ENCODE measurements at places on chromosomes 1 and 21.

DNA sequence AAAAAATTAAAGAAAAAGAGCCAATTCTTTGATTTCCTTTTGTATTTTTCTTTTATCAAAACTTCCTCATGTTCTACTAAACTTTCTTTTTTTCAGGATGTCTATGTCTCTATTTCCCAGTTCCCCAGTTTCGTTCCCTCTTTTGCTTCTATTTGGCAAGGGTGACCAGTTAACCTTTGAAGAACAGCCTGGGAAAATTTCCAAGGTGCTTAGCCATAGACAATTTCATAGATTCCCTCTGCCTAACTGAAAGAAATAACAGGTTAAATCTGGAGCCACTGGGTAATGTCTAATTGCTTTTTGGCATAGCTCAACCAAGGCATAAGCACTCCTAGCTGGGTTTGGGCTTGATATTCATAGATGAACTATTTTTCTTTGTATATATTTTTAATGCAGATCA lies 272.3 kb downstream of the ADGRL2 start:
- DNase-seq, result no peak

DNA sequence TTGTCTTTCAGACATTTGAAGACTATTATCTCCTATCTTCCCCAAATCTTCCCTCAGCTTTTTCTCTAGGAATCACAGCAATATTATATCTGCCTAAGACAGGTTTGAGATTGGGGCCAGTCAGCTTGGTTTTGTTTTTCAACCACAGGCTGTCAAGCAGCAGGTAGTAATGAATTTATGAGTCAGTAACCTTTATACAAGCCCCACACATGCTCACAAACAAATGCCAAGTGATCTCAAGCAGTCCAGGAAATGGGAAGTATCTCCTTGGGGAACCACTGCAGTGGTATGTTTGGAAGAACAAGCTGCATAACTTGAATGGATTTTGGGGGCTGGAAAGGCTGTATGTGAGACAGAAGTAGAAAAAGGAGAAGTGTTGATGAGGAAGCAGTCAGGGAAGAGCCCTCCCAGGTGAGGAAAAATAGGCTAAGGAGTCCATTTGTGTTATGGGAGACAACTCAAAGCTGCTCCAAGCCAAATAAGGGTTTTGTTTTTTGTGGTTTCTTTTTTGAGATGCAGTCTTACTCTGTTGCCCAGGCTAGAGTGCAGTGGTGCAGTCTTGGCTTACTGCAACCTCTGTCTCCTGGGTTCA lies 2.1 kb downstream of the DHDDS start:
- no peak for DNase-seq

GRCh38 chr1:217861658-217862057 lies 230.5 kb downstream of the SPATA17 start:
- DNase-seq, result no peak

- no peak for DNase-seq
These were observed 146.3 kb downstream of the C1orf94 start for GRCh38 chr1:34322969-34323368.

DNA sequence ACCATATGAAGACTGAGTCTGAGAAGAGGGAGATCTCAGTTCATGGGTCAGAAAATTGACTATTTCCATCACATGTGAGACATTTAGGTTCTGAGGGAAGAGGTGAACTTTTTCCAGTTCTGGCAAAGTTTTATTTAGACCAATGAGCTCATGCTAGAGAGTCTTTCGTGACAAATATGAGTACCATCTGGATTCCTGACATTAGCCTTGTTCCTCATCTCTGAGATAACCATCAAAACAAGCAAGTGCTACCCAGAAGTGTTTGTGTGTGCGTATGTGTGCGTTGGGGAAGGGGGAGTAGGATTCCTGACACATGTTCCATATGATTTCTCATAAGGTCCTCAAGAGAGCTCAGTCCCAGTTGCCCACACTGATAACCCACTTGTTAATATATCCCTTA lies 120.6 kb downstream of the FASLG start:
- no peak for DNase-seq

DNA sequence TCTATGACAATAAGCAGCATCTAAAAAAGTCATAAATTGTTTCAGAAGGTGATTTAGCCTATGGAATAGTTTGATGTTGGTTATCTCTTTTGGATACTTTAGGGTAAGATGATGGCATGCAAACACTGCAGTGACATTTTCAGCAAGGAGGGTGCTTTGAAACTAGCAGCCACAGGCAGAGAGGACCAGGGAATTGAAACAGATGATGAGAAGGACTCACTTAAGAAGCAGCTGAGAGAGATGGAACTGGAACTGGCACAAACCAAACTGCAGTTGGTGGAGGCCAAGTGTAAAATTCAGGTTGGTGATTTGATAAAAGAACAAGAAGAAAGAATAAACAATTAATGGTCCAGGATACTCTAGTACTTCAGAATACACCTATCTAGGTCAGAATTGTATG lies 11.2 kb upstream of the CACYBP start:
- no peak for DNase-seq

DNA sequence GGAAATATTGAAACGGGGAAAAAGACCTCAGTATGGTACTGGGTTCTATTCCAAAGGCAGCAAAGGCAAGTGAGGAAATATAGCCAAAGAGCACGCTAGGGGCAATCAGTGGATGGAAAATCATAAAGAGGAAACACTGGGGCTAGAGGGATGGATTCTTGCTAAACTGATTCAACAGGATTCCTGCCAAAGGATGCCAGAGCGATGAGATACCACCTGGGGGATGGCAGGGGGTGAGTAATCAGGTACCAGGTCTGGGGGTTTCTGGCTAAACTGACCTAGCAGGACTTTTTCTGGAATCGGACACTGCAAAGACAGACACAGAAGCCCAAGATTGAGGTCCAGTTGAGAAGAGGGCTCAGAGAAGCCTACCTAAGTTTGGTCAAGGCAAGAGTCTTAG lies 6.7 kb downstream of the CHI3L2 start:
- no peak for DNase-seq

DNA sequence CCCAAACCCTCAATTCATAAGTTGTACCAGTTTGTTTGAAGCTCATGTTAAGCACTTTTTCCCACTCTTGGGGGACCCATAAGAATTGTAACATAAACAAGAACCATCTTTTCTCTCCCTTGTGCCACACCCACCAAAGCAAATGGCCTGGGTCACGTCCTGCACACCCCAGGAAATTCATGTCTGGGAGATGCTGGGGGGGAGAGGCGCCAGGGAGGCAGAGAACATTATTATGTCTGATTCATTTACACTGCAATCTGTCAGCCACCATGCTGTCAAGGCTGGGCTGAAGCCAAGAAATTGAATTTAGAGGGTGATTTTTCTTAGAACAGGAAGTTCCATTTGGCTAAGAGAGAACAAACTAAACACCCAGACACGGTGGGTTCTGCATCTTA lies 37.2 kb upstream of the IPO9 start:
- no peak for DNase-seq

- DNase-seq, result no peak
These were observed 137.2 kb upstream of the ETS2 start for GRCh38 chr21:38668541-38668940.

DNA sequence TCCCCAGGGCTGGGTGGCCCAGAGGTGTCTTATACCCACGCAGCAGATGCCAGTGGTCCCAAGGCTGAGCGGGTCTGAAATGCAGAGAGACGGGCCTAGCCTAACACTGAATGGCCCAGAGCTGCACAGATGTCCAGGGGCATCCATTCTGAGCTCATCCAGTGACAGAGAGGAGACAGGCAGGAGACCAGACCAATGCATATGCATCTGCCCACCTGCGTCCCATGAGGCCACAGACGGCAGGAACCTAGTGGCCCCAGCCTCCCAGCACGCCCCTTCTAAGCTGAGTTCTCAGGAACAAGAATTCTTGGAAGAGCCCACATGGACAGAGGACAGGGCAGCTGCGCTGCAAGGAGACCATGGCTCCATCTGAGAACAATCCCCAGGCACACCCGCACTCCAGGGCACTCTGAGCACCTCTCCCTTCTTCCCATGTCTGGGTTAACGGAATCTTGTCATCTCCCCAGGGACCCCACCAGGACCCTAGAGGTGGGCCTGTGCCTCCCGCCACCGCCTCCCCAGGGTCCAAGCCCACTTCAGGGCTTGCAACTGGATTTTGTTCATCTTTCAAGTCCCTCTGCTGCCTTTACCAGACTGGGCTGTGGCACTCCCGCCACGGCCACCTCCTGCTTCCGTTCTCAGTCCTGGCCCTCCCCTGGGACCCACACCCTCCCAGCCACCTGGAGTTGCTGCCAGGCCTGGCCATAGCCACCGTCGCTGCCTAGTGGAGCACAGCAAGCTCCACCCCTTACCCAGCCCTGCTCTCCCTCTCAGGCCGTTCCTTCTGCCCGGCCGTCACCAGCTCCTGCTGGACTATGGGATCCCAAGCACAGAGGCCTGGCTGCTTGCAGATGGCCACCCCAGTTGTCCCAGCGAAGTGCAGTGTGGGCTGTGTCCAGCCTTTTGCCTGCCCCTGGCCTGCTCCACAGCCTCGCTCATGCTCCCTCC lies 3.3 kb downstream of the WNT3A start:
- no peak for DNase-seq

DNA sequence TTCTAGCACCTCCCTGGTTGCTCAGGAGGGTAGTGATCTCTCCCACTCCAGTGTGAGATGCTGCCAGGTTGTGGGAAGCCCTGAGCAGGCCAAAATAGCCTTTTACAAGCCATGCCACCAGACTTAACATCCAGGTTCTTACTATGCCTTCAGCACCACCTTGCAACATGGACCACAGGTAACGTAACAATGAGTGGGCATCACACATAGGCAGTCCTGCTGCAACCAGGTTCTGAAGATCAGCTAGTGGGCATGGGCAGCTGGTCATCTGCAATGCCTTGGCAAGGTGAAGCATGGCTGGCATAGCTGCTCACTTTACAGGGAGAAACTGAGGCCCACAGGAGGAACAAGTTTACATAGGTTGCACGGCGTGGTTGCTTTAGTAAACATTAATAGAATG lies 40.7 kb downstream of the DHCR24 start:
- DNase-seq, result no peak

DNA sequence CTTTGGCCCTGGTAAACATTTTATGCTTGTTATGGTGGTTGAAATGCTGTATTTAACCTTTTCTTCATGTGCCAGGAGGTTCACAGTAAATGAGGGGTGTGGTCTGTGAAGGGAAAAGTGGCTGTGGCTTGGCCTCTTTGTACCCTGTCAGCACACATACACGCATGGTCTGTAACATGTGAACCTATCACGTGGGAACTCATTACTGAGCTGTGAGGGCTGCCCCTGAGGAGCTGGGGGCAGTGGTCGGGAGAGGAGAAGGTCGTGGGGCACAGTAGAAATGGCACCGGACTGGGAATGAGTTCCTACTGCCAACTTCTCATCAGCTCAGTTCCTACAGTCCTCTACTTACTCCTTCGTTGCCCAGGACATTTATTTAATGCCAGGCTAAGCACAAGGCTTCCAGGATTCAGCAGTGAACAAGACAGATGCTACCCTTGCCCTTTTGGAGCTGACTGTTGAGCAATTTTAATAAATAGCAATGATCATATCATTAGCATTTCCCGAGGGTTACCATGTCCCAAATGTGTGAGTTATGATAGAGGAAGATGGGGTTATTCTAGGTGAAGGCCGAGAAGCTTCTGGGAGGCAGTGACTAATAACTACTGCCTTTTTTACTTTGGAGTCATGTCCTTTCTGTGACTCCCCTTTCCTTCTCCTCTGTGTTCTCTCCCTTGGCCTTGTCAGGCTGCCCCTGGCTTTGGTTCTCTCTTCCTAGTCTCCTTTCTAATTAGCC lies 38.8 kb downstream of the DDR2 start:
- DNase-seq, result no peak

DNA sequence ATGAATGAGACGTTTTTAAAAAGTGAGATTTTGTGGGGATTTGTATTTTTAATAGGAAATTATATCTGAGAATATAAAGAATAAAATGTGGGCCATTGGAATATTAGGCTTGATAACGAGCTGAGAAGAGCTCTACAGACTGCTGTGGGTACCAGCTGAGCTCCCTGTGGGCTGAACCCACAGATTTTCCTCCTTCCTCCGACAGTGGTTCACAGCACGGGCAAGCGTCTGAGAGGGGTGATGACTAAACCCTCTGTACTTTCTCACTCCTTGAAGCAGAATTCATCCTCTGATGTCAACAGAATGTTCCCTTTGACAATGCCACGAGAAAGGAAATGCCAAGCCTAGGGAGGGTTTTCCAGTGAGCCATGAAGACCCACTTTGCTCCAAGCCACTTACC lies 102.7 kb upstream of the AJAP1 start:
- no peak for DNase-seq

DNA sequence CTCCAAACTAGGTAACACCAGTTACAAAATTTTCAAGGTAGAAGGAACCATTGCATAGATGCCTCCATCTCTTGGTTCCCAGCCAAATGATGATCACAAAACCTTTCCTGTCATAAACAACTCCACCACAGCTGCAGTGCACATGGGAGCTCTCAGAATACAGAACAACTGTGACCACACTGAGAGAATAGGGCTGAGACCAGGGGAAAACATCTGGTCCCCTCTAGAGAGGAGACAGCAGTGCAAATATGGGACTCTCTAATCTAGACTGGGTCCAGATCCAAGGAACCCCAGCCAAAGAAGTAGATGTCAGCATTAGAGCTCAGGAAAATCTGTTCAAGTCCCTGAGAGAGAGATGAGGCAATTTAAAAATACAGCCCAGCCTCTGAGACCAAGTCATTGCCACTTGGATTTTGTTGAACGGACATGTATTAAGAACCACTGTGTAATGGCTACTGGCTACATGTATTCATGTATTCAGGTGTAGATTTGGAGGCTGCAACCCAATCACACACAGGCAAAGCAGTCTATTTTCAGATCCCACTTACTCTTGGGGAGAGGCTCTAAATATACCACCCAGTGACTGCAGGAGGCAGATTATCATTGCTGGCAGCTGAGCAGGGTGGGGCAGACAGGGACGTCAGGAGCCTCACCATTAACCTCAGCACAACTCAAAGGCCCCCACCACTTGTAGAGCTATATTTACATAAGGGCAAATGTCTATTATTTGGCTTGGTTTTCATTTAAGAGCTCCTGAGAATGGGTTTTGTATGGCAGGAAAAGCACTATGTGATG lies 7.6 kb upstream of the RXRG start:
- no peak for DNase-seq

- no peak for DNase-seq
These were observed 14.9 kb downstream of the ZYG11A start for GRCh38 chr1:52857443-52857842.

DNA sequence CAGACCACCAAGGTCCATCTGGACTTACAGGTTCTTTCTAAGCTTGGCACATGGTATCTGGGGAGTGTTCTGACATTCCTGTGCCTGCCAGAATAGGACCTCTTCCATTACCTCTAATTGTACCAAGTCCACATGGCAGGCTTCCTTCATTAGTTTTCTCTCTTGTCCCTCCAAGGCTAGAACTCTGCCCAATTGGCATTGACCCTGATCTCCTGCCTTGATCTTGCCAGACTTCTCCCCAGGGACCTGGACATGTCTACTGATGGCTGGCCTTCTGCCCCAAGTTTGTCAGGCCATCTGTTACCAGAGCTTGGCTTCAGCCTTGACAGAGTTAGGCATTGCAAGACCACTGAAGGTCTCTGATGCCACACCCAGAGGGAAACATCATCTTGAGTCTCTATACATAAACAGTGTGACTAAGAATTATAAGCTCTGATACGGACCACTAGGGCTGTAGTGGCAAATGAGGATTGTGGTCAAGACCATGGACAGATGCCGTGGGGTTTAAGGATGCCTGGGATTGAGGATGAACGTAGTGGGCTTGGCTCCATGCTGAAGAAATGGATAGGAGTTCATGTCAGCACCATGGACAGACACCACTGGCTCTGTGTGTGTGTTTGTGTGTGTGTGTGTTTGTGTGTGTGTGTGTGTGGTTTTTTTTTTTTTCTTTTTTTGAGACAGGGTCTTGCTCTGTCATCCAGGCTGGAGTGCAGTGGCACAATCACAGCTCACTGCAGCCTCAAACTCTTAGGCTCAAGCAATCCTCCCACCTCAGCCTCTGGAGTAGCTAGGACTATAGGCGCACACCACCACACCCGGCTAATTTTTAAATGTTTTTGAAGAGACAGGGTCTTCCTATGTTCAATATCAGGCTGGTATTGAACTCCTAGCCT lies 19.5 kb upstream of the PSMB2 start:
- peak; percentile 51 for DNase-seq
